Suppressor macrophage treated with lipopolysaccharide for 4 hours (primary cell): ENCODE measurements at places on chromosomes 16 and 17.
A peak's percentile ranks its signal among the peaks of the same experiment; 100 is the strongest.

DNA sequence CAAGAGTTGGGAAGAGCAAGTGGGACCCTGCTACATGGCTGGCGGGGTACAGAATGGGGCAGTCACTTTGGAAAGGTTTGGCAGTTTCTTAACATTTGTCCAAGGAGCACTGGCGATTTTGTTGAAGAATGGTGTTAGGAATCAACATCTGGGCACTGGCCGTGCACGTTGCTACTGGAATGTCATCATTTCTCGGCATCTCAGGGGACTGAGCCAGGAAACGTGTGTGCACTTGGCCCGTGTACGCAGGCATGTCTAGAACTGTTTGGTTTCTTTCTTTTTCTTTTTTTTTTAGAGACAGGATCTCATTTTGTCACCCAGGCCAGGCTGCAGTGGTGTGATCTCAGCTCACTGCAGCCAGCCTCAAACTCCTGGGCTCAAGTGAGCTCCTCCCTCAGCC lies 17.3 kb upstream of the FOXK2 start:
- DNase-seq: no peak

GRCh38 chr16:25109643-25110042 lies 1.9 kb upstream of the LCMT1 start:
- peak; percentile 96 for DNase-seq

GRCh38 chr16:21167929-21168602 lies 9.6 kb downstream of the LDAF1 start:
- no peak for DNase-seq

DNA sequence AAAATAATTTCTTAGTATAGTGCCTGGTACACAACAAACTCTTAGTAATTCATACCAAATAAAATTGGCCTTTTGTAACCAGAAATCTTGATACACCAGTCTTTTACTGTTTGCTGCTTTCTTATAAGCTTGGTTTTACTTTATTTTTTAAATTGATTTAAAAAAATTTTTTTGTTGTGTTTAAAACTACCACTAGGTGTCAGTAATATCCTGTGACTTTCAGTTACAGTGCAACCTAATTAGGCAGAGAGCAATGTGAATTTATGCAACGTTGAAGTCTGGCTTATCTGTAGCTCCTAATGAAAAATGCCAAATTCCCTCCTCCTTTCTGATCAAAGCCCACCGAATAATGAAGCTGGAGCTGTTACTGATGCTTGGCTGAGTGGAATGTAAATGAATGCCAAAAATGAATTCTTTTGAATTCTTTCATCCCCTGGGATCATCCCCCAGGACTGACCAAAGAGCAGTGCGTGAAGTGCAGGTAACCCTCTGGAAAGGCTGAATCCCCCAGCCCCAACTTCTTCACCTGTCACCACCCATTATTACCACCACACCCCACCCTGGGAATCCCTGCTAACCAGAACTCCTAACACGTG lies 3.8 kb downstream of the ERCC4 start:
- DNase-seq: peak; percentile 71

- DNase-seq: no peak
Measured at GRCh38 chr17:9513266-9513665, 62.4 kb downstream of the STX8 start.
